ENCODE measurements at places on chromosomes 3 and 15.

- no peak for DNase-seq
These were observed 169.0 kb downstream of the TBC1D5 start for GRCh38 chr3:17573396-17573795.

DNA sequence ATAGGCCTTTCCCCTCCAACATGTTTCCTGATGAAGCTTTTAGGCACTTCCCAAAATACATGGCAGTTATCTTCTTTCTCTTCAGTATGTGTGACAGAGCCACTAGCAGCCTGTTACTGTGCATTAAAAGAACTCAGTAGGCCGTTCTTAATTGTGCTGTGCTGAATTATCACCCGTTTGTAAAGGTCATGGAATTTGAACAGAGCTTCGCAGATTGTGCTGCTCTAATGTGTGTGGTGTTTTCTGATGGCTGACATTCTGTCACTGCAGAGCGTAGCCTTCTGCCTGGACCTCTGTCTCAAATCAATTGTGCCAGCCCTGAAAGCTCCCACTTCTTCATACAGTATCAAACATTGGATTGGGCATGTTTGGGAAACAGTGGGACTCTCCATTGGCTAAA is 111.3 kb downstream of the C3orf70 start:
- no peak for DNase-seq

GRCh38 chr3:156693166-156693565 is 18.8 kb downstream of the TIPARP start:
- no peak for DNase-seq

DNA sequence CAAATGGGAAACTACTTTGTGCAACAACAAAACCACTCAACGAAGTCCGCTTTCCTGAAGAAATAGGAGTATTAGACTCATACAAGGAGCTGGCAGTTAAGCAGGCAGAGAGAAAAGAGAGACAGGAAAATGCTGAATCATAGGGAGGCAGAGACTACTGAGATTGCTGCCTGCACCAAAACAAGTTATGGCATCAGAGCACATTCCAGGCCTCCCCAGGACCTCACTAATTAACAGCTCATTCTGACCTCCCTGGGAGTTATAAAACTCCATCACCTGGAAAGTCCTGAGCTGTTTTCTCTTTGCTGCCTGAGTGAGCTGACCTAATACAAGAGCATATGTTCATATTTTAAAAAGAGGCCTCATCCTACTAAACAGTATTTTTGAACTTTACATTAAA is 741.0 kb downstream of the MCTP2 start:
- no peak for DNase-seq

DNA sequence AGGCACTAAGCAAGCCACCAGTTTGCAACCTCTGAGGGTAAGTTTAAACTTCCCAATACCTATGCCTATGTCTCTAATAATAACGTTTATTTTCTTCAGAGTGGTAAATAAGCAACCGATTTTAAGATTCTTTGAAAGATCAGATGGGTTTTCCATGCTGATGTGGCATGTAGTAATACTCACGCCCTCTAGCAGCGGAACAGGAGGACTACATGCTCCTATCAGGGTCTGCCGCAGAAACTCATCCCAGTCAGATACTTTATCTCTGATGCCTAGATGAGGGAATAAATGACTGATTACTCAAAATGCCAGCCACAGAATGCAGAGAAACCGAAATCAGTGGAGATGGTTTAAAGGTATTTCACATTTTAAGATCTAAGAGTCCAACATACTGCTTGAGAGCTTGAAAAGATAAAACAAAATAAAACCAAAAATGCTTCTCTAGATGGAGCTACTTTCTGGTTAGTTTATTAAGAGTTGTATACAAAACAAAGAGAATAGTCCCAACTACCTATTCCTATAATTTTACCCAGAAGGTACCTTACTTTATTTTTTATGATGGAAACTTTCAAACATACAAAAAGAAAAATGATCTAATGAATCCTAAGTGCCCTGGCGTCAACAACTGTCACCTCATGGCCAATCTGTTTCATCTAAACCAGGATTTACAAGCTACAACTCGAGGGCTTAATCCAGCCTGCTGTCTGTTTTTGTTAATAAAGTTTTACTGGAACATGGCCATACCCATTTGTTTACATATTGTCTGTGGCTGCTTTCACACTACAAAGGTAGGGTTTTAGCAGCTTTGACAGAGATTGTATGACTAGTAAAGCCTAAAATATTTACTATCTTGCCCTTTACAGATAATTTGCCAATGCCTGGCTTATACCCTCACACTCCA is 37.5 kb upstream of the STIMATE start:
- DNase-seq = no peak

- no peak for DNase-seq
These were observed 17.5 kb upstream of the EIF2B5 start for GRCh38 chr3:184117636-184118035.

DNA sequence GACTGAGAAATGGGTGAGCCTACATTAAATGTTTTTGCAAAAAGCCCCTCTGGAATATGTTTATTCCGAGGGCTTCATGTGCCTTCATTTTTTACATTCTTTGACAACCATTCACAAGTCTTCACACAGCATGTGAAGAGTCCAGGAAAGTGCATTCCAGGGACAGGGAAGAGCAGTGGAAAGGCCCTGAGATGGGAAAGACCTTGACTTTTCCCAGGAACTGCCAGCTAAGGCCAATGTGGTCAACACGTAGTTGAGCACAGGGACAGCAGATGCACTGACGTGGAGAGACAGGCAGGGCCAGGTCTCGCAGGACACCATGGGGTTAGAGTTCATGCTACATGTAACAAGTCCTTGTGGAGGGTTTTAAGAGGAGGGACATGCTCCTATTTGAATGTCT is 21.7 kb downstream of the SSR3 start:
- no peak for DNase-seq

- no peak for DNase-seq
These were observed 100.8 kb downstream of the OPA1 start for GRCh38 chr3:193693774-193694173.

- DNase-seq = no peak
These were observed 116.7 kb downstream of the SERPINI1 start for GRCh38 chr3:167852216-167852615.

DNA sequence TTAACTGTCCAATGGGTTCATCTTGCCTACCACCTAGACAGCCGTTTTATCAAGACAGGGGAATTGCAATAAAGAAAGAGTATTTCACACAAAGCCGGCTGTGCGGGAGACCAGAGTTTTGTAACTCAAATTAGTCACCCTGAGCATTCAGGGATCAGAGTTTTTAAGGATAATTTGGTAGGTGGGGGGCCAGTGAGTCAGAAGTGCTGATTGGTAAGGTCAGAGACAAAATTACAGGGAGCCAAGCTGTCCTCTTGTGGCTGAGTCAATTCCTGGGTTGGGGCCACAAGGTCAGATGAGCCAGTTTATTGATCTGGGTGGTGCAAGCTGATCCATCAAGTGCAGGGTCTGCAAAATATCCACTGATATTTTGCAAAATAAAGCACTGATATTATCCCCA is 29.9 kb upstream of the GPD1L start:
- no peak for DNase-seq

GRCh38 chr15:47503876-47504275 is 213.4 kb upstream of the SEMA6D start:
- no peak for DNase-seq

DNA sequence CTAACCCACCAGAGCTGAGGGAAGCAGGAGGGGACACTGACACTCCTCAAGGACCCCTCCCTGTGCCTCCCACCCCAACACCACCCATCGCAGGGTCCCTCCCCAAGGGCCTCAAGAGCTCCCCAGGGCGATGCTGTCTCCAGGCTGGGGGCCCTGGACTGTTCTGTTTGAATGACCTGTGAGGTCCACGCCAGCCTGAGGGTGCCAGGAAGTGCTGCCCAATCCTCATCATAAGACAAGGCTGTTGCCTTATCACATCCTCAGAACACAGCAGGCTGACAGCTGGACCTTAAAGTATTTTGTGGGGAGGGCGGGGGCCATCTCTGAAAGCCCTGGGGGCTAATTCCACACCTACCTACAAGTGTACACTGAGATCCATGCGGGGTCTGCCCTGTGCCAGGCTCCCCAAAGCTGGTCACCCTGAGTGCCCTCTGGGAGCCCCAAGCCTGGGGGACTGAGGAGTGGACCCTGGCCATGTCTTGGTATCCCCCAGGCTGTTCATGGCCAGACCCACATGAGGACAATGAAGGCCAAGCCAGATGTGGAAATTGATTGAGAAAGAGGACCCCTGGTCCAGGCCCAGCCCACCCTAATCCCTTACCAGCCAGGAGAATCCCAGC is 23.8 kb upstream of the GOLGA6C start:
- DNase-seq = no peak

- DNase-seq = no peak
These were observed 53.8 kb downstream of the GJD2 start for GRCh38 chr15:34700891-34701427.

DNA sequence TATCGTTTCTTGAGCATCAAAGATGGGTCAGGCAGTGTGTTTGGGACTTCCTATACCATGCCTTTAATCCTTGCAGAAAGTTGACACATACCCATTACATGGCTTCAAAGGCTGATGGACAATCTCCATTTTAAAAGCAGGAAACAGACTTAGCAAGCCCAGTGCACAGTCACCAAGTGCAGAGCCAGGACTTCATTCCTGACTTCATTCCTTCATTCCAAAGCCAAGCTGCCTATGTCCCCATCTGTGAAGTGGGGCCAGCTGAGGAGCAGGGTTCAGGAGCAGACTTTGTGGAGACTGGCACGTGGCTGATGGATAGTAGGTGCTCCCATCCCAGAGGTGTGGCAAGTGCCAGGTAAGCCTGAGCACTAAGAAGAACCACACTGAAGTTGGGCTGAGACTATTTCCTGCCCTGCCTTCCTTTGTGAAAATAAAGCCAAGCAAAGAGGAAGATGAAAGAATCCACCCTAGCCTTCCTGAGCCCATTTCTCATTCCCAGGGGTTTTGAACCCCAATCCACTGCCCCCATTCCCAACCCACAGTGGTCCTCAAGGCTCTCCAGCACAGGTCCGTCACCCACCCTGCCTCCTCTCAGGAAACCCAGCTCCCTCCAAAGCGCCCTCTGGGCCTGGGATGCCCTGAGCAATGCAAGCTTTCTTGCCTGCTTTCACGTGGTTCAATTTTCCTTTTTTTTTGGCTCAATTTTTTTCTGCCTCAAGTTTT is 1.8 kb downstream of the CX3CR1 start:
- no peak for DNase-seq

GRCh38 chr3:11556851-11557644 is 86.7 kb downstream of the VGLL4 start:
- DNase-seq = no peak

GRCh38 chr3:182242489-182242942 is 530.8 kb downstream of the SOX2 start:
- DNase-seq = no peak

DNA sequence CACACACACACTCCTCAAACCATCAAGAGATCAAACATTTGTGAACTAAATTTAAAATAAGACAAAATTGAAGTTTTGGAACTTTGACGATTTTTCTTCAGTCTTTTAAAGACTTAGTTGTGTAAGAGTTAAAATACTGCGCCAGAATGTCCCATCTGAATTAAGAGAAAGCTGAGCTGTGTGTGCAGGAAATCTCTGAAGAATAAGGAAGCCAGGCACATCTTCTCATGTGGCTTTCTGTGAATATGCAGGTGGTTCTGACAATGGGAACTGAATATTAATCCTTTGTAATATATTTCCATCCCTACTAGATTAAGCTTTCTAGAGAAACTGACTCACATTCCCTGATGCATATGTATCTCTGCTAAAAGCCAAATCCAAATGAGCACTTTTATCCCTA is 60.1 kb upstream of the ICE2 start:
- DNase-seq = no peak

DNA sequence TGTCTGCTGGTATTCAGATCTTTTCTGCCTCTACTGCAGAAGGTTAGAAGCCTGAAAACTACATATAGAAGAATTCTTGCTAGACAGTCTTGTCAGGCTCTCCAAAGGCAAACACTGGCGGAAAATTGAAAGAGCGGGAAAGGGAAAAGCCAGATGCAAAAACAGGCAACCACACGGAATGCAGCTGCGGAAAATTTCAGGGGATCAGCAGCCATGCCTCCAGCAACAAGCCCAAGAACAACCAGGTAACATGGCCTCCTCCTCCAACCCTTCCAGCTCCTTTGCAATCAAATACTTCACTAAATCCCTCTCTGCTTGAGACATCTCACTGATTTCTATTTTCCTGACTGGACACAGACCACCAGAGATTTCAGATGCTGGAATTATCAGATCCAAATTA is 9.6 kb downstream of the UBP1 start:
- no peak for DNase-seq

DNA sequence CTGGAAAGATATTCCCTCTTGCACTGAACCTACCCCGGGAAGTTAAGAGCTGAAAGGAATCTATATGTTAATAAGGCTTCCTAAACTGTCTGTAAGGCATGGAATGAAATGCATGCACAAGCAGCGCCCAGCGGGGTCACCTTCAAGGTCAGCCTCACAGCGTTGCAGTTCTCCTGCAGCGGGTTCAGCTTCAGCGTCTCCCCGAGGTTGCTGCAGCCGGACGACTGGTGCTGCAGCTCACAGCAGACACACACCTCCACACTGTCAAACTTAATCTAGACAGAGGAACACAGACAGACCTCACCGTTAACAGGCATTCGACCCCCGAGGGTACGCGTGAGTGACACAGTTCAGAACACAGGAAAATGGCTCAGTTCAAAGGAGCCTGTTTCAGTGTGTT is 73.3 kb downstream of the NSMCE3 start:
- DNase-seq = no peak
